Activated naive CD8-positive, alpha-beta T cell treated with anti-CD3 and anti-CD28 coated beads for 36 hours (primary cell): ENCODE measurements at places on chromosomes 4 and X.

GRCh38 chrX:17697191-17697590 lies 40.1 kb upstream of the SCML1 start:
- H3K27me3 ChIP-seq, result no peaks in the 10 kb centered on the region
- no peaks in the 10 kb centered on the region for H3K4me1 ChIP-seq
- no peak for DNase-seq
- H3K36me3 ChIP-seq, result peaks cover 4% of the 10 kb centered on the region
- H3K4me3 ChIP-seq, result no peak overlapping the region

- H3K27ac ChIP-seq, result no peak overlapping the region
- no peak for DNase-seq
- no peaks in the 10 kb centered on the region for H3K27me3 ChIP-seq
- H3K4me3 ChIP-seq, result no peak overlapping the region
- peaks cover 7% of the 10 kb centered on the region for H3K36me3 ChIP-seq
Observed at GRCh38 chr4:94559351-94559806, 107.6 kb downstream of the PDLIM5 start.

DNA sequence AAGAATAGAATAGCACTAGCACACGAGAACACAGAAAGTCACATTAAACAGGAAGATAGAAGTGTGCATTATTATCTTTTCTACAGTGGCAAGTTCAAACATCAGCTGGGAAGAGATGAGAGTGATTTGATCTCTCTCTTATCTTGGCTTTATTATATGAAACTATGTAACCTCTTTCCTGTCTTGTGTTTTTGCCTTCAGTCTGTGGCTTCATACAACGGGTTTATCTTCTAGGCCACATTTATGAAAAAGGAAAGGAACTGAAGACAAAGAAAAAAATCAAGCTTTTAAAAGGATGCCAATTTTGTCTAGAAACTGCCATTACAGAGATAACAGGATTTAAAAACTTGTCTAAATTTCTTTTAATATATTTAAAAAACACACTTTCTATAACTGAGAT lies 983.6 kb downstream of the RPA4 start:
- no peaks in the 10 kb centered on the region for H3K27me3 ChIP-seq
- no peaks in the 10 kb centered on the region for H3K36me3 ChIP-seq
- no peak for DNase-seq
- no peaks in the 10 kb centered on the region for H3K4me1 ChIP-seq
- no peak overlapping the region for H3K4me3 ChIP-seq

DNA sequence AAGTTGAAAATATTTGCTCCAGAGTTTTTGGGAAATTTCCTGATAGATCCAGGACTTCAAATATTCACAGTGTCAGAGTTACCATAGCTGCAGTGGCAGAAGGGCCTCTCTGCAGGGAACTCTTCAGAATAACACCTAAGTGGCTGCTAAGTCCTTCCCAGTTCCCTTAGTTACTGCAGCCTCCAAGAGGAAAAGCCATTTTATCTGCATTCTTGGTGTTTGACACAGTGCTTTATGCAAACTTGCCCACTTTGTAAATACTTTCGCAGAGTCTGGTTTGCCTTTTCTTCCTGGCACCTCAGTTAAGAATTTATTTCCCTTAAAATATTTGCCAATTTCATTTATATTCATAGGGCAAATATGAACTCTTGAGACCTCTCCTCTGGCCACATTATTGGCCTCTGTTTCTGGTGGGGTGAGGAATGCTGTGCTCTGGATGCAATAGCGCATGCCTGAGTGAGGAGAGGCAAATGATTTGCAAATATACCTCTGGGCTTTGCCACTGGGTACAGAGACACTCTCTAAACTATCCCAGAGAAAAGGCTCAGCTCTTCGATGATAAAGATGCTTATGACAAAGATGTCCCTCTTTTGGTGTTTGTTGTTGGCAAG lies 566.3 kb upstream of the NR3C2 start:
- no peak overlapping the region for H3K27ac ChIP-seq
- no peaks in the 10 kb centered on the region for H3K36me3 ChIP-seq
- H3K4me1 ChIP-seq, result no peaks in the 10 kb centered on the region
